ENCODE measurements at places on chromosomes 1 and 21.

DNA sequence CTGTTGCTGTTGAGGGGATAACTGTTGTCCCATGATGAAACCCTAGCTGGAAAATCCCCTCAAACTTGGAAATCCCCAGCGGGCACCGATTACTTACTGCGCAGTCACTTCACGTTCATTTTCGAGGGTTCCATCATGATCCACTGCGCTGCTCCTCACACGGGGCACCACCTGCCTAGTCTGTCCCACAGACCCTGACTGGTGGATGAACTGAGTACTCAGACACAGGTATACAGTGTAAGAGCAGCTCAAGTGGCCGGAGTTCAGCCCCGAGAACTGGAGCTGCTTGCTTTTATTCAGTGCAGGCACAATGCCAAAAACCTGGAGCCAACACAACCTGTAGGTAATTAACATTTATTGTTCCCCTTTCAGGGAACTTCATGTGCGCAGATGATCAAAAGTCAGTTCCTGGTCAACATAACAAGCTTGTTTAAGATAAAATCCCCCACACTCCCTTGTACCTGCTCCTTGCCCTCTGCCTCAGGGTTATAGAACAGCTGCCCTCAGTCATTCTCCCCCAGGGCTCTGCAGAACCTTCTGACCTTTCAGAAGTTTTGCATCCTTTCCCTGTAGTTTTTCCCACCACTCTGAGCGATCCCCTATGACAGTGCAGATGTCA is 46.5 kb upstream of the PRELP start:
- DNase-seq = no peak

DNA sequence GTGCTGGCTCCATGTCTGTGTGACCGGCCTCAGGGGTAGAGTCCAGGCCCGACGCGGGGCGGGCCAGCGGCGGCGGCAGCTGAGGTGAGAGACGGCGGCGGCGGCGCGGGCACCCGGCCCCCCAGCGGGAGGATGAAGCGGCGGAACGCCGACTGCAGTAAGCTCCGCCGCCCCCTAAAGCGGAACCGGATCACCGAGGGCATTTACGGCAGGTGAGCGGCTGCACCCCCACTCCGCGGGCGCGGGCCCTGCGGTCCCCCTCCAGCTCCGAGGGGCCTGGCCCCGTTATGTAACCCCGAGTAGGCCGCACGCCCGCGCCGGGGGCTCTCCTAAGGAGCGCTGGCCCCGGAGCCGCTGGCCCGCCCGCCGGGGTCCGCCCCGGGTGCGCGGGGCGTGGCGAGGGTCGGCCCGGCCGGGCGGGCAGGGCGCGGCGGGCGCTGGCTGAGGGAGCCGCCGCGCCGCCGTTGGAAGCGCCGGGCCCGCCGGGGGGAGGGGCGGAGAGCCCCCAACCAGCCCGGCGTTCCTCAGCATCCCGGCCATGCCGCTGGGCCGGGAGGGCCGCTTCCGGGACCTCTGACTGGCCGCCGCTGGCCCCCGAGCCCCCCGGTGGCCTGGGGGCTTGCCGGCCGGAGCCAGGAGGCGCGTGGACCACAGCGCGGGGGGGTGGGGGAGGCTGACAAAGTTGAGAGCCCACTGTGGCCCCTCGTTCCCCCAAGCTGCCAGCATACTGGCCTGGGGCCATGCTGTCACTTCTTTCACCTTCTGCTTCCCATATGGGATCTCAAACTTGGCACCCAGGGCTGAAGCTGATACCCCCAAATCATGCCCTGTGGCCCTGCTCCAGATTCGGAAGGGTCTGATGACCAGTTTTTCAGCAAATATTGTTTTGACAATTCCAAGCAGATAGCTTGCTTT is 527 bp downstream of the MACO1 start:
- no peak for DNase-seq

- peak; percentile 86 for DNase-seq
These were observed 161.1 kb upstream of the COL6A1 start for GRCh38 chr21:45820171-45821091.

DNA sequence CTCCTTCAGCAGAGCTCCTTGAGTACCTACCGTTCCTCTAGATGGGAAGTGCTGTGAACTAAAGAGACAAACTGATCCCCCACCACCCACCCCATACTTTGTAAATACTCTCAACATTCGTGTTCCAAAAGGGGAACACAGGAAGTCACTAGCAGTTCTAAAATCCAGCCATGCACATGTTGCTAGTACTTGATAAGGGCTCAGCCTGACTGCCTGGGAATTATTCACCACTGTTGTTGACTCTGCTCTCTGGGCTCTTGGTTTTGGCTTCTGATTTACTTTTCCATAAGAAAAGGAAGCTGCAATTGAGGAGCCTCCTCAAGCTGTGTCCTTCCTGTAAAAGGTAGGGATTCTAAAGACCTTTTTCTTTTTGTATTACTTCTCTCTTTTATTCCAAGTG is 67.5 kb downstream of the IVNS1ABP start:
- DNase-seq = no peak

- no peak for DNase-seq
These were observed 100.8 kb downstream of the EBNA1BP2 start for GRCh38 chr1:43071241-43071640.

Data from right forelimb (tissue), 1 donor.